Vagina (tissue), 2 donors: ENCODE measurements at places on chromosomes 12 and 14.
A peak's percentile ranks its signal among the peaks of the same experiment; 100 is the strongest.

DNA sequence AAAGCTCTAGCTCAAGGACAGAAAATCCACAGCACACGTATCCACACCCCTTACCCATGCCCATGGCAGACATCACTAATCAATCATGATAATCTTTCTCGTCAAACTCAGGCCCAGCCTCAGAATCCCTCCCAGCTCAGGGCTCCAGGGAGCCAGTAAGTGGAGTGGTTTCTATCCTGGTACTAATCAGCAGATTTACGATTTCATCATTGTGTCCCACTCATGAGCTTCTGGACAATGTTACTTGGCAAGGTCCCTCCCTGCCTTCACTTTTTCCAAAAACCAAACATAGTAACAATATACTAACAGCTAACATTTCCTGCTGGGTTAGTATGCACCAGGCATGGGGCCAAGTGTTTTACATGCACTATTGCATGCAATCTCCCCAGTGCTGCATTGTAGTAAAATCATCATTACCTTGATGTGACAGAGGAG, 45.8 kb upstream of the NCOR2 start:
- DNase-seq = no peak

DNA sequence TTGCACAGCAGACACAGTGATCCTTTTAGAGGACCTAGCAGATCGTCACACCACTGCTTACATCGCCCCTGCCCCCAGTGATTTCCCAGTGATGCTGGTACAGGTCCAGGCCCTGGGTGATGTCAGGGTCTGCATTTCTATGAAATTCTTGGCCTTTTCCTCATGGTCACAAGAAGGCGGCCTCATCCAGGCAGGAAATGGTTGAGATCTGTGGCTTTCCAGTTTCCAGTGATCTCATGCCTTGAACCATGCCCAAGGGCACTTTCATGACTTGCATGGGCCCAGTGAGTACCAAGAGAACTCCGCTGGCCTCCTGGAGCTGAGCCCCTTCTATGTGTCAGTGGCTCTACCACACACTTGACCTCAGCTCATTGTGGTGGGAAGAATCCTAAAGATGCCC, 41.9 kb upstream of the BDKRB2 start:
- DNase-seq = no peak

DNA sequence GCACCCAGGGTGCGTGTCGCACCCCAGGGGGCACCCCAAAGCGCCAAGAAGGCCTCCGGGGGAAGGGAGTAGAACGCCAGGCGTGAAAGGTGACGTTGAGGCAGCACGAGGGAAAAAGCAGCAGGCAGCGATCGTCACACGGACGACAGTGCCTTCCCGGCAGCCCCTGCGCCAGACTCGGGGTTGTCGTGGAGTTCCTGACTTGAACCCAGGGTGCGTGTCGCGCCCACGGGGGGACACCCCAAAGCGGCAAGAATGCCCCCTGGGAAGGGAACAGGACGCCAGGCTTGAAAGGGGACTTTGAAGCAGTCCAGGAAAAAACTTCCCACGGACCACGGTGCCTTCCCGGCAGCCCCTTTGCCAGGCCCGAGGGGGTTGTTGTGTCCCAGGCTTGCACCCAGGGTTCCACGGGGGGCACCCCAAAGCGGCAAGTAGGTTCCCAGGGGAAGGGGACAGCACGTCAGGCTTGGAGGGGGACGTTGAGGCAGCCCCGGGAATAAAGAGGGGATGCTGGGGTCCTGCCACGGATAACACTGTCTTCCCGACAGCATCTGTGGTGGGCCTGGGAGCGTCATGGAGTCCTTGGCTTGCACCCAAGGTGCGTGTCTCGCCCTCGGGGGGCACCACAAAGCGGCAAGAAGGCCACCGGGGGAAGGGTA, 159.2 kb upstream of the ALG10B start:
- DNase-seq = peak; percentile 88

GRCh38 chr14:44898551-44898950, 63.2 kb downstream of the KLHL28 start:
- no peak for DNase-seq

GRCh38 chr12:6522193-6522592, 12.1 kb upstream of the GAPDH start:
- no peak for DNase-seq

- DNase-seq = no peak
These were observed 318.1 kb downstream of the AEBP2 start for GRCh38 chr12:19757317-19757877.

GRCh38 chr14:65412856-65413738, 567 bp downstream of the FUT8 start:
- peak; percentile 88 for DNase-seq

GRCh38 chr14:71783786-71784185, 148.4 kb upstream of the RGS6 start:
- no peak for DNase-seq

DNA sequence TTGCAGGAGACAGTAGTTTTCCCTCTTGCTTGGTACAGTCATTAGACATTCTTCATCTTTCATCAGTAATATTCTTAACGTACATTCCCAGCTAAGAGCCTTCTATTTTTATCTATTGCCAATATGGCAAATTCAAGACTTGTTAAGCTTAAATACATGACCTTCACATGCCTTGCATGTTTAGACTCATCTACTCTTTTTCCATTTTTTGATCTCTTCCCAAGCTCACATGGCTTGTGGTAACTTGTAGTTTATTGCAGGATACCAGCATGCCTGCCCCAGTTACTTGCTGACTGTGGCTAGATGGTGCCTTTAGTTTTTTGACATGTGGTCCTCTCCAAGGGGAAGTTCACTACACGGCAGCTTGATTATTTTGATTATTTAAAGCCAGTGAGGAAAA, 729.0 kb downstream of the SLC6A15 start:
- DNase-seq = no peak
